ENCODE measurements at places on chromosomes 5 and 9.

DNA sequence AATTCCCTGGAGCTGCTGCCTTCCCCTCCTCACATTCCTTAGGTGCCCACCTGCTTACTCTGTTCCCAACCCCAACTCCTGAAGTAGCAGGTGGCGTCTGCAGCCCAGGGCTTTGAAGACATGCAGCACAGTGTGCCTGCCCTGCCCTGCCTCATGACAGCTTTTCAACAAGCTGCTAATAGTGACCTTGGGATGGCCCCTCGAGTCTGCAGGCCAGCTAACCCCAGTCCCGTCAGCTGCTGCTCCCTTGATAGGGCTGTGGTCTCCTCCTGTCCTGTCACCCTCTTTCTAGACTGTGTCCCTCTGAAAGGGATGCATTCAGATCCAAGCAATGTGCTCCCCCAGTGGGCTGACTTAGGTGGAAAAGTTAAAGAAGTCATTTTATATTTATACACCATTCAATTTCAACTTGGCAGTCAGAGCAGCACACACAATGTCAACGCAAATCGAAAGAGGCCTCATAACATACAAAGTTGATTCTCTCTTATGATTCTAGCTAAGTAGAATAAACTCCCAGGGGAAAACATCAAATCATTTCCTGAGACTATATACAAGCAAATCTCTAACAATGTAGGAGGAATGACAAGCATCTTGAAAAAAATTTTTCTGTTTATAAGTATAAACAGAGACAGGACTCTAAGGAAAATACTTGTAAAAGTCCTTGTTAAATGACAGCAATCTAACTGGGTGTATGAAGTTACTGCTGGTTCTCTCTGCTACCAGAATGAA is 37.9 kb downstream of the ADRB2 start:
- DNase-seq: no peak

DNA sequence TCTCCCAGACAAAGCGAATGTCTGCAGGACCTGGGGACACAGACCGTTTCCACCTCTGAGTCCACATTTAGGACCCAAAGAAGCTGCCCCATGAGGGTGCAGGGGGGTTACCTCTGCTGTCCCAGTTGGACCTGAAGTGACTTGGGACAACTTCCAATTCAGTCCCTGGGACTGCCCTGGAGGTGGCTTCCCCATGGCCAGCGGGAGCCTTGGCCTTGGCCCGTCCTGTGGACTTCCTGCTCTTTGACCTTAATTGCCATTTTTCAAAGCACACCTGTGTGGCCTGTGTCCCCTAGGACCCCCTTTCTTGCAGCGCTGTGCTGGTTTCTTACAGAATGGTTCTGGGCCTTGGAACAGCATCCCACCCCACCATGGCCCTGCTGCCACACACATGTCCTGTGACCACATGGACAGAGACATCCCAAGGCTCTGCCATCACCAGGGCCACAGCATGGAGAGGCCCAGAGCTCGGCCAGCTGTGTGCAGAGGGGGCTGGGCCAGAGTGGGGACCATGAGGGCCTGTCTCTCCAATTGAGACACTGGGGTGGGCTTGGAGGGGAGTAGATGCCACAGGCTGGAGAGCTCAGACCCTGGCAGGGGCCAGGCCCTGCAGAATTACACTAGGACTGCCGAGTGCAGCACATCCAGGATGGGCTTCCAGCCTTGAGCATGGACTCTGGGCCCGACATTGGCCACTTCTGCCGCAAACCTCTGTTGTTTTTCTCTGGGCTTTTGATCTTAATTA is 45.8 kb downstream of the SECISBP2 start:
- DNase-seq: no peak

- no peak for DNase-seq
Measured at GRCh38 chr5:52692039-52692438, 95.7 kb upstream of the ITGA1 start.

GRCh38 chr5:157356576-157356975 is 90.7 kb downstream of the CYFIP2 start:
- no peak for DNase-seq

GRCh38 chr5:35898952-35899660 is 39.3 kb downstream of the CAPSL start:
- no peak for DNase-seq

- DNase-seq: no peak
Measured at GRCh38 chr5:78318337-78318736, 23.8 kb upstream of the AP3B1 start.

Data from anterior cingulate cortex (tissue), 58 donors.